GM03348 (cell line): ENCODE measurements at places on chromosomes 12 and 14.

DNA sequence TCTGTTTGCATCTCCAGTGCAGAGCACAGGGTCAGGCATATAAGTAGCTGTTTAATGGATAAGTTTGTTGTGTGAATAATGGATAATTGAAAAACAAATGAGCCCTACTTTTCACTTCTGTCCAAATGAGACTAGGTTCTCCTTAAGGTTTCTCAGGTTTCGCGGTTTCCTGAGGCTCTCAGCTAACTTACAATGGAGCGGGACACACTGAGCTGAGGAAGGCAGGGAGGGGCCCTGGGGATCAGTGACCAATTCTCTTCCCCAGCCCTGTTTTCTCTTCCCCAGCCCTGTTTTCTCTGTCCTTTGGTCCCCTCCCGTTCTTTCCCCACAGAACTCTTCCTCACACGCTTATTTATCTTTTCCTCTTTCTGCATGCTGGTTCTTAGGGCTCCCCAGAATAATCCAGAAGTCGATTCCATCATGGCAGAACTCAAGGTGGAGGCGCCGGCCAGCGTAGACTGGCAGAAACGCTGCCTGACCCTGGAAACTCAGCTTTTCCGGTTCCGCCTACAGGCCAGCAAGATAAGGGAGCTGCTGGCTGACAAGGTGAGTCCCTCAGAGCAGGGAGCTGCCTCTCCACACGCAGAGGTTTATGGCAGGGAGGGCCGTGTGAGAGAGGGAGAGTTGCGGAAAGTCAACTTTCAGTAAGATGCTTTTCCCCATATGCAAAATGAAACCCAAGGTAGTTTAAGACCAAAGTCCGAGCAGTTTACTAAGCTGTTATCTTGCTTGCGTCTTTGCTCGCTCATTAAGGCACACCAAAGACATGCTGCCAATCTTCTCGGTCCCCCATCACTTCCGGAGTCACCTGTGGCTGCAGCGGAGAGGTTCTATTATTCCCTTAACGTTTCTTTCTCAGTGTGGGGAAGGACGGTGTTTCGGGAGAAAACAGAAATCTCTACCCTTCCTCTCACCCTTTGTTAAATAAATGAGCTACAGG, 8.6 kb downstream of the PLEKHH1 start:
- DNase-seq: no peak

GRCh38 chr12:9252256-9252655, 44.1 kb upstream of the PZP start:
- DNase-seq: no peak

GRCh38 chr12:114611145-114612018, 72.6 kb downstream of the TBX3 start:
- DNase-seq: no peak

DNA sequence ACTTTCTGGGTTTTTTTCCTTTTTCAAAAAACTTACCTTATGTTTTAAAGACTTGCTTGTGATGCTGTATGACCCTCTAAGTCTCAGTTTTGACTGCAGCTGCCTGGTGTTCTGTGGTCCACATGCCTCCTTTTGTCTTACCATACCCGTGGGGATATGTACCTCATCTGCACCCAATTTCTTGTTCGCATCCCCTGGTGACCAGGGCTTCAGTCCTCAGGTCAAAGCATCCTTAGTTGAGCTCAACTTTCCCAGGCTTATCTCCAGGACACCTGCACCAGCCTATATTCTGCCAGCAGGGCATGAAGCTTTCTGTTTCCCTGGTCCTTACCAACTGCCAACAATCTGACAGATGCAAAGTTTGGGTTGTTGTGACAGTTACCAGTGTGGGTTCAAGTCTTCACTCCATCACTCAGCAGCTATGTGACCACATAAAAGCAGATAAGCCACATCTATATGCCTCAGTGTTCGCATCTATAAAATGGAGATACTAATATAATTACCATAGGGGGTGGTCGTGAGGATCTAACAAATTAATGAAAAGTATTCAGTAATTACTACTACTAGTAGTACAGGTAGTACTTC, 94.0 kb downstream of the NTF3 start:
- no peak for DNase-seq

- DNase-seq: no peak
These were observed 330.6 kb upstream of the FBXO33 start for GRCh38 chr14:39762576-39763401.

DNA sequence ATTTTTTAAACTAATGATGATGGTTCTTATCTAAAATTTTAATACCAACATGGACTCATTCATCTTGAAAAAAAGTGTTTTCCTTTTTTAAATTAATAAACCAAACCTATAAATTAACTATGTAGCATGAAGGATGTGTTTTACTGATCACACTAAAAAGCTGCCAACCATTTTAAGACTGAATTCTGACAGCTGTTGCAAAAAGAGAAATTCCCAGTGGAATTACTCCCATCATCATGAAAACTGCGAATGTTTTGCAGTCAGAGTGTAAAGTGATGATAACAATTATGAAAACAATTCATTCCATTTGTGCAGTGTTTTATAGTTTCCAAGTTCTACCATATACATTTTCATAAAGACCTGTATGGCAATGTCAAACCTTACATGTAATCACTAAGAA, 232.8 kb downstream of the SLC2A13 start:
- no peak for DNase-seq

DNA sequence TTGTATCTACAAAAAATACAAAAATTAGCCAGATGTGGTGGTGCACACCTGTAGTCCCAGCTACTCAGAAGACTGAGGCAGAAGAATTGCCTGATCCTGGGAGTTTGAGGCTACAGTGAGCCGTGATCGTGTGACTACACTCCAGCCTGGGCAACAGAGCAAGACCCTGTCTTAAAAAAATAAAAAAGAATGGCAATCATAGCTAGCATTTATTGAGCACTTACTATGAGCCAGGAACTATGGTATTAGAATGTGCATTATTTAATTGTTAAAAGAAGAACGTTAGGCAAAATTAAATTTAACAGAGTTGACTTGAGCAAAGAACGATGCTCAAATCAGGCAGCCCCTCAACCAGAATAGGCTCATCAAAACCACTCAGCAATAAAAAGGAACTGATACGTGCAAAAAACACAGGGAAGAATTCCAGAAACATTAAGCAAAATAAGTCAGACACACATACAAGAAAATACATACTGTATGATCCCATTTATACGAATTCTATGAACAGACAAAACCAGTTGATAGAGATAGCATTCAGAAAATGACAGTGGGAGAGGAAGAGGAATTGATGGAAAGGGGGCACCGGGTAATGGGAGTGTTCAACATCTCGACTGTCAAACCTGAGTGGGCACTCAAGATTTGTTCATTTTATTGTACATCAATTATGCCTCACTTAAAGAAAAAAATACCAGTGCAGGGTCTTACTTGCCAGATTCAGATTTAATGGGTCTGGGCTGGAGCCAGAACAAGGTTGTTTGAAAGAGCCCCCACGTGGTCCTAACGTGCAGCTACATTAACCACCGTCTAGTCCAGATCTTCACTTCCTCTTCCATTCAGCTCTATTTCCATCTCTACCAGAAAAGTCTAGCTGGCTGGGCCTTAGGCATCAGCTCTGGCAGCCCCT, 8.0 kb downstream of the SCNN1A start:
- no peak for DNase-seq

DNA sequence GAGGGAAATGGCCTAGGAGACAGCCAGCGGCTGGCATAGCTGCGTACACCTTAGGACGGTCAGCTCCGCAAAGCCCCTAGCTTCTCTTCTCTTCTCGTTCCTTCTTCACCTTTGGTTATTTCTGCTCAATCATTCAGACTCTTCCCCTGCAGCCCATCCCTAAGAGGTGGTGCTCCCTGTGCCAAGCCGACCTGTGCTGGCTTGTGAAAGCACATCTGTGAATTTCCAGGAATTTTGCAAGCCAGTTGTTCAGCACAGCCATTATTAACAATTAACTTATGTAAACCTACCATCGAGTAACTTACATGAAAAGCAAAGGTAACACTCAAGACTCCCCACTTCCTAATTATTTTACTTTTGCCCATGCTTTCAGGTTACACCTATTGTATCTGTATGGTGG, 20.9 kb upstream of the GPR68 start:
- DNase-seq: no peak

GRCh38 chr12:20561871-20562270, 133.3 kb upstream of the SLCO1C1 start:
- DNase-seq: no peak

DNA sequence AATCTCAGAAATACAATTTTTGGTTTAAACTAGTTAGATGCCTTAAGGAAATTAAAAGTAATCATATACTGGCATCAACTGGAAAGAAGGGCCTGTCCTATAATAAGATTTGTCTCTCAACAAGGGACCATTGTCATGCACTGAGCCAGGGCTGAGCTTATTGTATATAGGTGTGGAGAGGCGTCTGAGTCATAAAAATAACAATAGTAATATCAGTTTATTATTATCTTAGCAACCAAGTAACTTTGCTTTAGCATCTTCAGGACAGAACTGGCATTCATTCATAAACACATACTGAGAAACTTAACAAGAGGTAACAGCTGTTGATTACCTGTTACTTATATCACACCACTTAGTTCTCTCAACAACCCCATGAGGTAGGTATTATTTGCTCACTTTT, 7.1 kb downstream of the KRT75 start:
- no peak for DNase-seq

DNA sequence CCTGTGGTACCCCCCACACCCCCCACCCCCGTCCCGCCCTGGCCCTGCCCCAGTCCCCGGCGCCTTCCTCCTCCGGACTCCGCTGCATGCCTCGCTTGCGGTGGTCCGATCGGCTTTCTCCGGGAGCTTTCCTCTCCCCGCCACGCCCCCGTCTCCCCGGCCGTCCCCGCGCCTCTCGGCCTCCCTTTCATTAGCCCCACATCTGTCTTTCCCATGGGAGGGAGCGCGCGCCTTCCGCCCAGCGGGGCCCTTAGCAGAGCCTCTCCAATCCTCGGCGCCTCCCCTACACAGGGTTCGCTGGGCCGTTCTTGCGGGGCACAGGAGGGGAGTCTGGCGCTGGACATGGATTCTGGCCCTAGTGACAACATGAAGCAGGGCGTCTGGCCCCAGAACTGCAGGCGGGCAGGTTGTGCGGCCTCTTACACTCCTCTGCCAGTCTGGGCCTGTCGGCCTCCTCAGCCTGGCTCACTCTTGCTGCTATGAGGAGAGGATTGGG, 1.5 kb upstream of the EFS start:
- peak; percentile 79 for DNase-seq

DNA sequence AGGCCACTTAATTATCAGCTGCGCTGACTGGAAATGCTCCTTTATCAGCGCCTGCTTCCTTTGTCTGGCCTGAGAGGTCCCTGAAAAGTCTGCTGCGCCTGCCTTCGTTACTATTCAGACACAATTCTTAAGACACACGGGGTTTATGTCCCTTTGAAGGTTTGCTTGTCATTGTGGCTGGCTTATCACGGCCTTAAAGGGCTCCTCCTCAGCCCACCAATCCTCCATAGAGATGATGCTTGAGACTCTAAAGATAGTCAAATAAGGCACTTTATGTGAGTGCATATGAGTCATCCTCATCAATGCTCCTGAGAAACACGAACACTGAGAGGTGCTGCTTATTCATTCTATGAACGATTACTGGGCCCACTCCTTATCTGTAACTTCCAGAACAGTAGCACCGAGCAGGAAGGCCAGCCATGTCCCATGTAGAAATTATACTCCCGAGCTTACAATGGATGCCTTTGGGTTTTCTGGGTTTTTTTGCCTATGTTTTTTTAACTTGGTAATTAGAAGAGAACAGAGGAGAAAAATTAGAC, 1268.2 kb upstream of the TMEM132C start:
- DNase-seq: no peak

DNA sequence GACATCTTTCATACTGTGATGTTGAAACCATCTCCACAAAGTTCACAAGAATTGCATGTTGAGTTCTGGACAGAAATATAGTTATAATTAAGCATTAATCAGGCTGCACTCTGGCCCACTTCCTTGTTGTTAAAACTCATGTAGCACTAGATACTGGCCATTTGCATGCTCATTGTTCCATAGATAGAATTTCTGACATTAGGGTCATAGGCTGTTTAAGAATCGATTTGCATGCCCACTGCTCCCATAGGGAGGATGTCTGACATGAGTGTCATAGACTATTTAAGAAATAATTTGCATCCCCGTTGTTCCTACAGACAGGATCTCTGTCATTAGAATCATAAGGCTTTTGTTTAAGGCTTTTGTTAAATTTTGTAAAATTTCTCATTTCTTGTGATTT, 50.2 kb downstream of the MYF5 start:
- no peak for DNase-seq

- DNase-seq: no peak
These were observed 64.9 kb downstream of the LGR5 start for GRCh38 chr12:71504476-71504875.

DNA sequence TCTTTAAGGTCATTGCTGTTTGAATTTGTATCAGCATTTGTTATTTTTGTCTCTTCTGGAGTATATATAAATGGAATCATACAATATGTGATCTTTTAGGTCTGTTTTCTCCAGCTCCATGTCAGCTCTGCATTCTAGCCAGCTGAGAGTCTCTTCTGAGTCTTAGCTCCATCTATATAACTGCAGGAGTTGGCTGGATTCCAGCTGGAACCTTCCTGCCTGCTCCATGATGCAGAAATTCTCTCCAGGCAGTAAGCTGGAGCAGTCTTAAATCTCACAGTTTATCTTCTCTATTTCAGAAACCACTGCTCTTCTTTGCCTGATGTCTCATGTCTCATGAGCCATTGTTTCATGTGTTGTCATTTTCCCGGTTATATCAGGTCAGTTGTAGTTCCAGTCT, 827.6 kb downstream of the NRXN3 start:
- DNase-seq: peak; percentile 7

DNA sequence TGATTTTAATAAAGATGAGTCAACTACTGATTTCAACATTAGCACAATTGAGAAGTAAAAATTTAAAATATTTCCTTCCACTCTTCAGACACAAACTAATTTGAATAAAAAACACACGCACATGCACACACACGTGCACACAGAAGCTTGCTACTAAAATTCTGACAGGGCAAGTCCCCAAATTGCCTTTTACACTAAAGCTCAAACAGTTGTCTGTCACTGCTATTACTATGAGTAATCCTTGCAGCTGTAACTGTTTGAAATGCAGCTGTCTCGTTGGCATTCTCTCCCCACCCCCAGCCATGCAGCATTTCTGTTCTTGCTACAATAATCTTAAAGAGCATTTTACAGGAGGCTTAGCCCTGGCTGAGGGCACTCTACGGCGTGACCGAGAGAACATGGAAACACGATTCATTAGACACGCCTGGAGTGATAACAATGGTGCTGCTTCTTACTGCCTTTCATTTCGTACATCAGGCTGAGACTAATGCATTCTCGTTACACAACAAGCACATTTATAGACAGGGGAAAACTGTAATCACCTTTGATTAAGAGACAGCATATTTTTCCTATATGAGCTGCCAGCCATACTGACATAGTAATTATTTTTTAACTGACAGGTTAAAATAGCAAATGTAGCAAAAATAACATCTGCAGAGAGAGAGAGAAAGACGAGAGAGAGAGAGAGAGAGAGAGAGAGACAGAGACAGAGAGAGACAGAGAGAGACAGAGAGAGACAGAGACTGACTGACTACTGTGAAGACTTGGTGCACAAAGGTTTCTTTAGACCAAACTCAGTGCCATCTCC, 153.8 kb downstream of the MED13L start:
- DNase-seq: peak; percentile 28

- DNase-seq: no peak
These were observed 404.5 kb upstream of the TBX3 start for GRCh38 chr12:115088328-115088994.
